ENCODE measurements at places on chromosomes 5 and 9.

- DNase-seq = no peak
Measured at GRCh38 chr9:107907255-107907654, 417.7 kb upstream of the KLF4 start.

DNA sequence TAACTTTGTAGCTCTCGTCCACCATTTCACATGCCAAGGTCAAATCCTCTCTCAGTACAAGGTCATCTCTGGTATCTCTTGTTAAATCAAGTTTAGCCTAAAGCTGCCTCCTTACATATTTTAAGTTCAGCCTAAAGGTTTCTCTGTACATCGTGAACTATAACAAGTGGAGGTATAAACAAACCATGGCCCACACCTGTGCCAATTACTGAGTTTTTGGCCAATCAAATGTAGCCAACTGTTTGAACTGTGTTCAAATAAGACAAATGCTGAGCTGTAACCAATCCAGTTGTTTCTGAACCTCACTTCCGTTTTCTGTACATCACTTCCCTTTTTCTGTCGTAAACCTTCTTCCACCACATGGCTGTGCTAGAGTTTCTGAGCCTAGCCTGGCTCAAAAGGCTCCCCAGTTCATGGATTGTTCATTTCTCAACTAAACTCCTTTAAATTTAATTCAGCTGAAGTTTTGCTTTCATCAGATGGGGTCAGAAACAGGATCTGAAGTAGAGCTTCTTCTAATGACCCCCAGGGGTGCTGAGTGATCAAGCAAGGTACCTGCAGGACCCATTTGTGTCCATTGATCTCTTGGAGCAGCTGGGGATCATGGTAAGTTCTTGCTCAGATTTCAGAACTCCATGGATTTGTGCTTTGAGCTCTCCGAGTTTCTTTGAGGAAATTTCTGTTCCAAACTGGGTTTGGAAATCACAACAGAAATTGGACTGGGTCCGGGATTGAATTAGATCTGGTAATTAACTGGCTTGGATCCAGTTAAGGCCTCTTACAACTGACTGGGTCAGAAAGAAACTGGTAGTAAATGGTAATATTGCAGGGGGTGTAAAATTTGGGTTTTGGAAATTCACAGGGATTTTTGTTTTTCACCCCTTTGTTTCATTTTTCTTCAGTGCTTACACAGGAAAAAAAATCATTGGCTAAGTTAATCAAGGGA lies 11.0 kb upstream of the NANS start:
- DNase-seq = no peak

GRCh38 chr5:95261437-95262175 lies 23.3 kb downstream of the MCTP1 start:
- DNase-seq = no peak

DNA sequence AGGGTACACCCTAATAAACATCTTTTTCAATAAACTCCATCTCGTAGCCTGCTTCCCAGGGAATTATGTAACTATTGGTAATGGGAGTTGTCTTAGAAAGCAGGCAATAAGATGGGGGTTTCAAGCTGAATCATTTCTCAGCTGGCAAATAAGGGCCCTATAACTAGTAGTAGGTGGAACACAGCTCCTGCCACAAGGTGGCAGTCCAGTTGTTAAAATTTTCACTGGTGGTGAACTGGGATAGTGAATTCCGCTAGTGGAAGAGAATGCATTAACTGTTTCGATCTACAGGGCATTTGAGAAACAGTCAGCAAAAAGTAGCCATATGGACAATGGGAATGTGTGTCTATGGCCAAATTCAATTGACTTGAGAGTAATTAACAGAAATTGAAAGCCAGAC lies 27.7 kb downstream of the PCDHB15 start:
- DNase-seq = no peak

GRCh38 chr9:68750786-68751185 lies 45.7 kb downstream of the PIP5K1B start:
- no peak for DNase-seq

DNA sequence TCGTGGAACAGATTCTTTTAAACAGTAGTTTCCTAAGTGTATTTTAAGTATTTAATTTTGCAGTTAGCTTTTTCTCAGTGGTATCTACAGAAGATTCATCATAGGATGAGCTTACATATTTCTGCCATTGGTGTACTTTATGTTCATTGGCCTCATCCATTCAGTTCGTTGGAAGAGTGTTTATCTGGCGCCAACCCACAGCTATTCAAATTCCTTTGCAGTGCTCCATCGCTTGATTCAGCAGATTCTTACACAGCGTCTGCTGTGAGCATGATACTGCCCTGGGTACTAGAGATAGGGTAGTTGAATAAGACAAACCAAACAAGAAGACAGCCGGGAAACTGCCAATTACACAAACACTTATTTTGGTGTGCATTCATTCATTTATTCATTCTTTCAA lies 55.1 kb downstream of the NUP214 start:
- DNase-seq = no peak

DNA sequence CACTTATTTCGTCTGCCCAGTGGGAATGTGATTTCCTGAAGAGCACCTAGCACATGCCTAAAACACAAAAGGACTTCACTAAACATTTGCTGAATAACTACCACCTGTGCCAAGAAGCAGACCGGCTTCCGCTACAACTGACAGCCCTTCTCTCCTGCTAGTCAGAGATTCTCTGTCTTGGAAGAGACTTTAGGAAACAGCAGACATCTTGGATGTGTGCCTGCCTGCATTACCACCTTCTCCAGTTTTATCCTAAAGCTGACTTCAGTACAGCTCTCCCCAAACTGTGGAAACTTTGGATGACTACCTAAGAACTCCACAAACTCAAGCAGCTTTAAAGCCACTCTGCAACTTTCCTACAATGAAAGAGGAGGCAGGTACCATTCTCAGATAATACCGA lies 116.5 kb upstream of the MAN2A1 start:
- DNase-seq = no peak

DNA sequence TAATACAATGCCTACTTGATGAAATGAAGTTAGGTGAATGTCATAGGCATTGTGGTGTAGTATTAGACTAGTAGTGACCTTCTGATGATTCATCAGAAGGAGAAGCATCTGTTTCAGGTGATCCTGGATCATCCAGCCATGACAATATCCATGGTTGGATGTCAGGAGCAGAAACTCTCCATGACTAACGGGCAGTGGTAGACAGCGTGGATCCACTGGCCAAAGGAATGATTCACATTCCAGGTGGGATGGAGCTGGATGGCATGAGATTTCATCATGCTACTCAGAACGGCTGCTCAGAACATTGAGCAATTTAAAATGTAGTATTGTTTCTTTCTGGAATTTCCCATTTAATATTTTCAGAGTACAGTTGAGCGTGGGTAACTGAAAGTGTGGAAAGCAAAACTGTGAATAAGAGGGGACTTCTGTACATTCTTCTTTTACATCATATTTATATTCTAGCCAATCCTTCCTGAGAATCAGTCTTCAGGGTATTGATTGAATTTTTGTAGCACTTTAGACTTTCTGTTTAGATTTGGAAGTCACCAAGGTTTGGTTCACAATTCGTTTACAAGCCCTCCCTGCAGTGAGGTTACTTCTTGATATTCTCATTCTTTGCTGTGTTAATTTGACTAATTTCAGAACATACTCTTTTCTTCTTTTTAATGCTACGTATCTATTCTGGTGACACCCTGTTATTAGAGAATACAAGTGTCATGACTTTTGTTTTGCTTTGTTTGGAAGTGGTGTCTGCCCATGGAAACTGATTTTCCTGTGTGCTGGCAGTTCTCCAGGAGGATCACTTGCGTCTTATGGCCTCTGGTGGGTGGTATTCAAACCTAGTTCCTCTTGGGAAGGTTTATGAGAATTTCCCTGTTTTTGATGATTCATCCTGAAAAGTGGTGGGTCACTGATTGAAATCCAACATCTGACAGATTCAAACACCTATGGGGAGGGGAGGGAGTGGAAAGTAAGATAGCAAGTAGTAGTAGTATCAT lies 12.2 kb upstream of the CLINT1 start:
- no peak for DNase-seq
